ENCODE measurements at places on chromosomes 6 and 20.

- DNase-seq = no peak
Measured at GRCh38 chr20:63508072-63508768, 9.3 kb upstream of the EEF1A2 start.

- peak; percentile 40 for DNase-seq
Measured at GRCh38 chr6:37170273-37171200, 585 bp downstream of the PIM1 start.

DNA sequence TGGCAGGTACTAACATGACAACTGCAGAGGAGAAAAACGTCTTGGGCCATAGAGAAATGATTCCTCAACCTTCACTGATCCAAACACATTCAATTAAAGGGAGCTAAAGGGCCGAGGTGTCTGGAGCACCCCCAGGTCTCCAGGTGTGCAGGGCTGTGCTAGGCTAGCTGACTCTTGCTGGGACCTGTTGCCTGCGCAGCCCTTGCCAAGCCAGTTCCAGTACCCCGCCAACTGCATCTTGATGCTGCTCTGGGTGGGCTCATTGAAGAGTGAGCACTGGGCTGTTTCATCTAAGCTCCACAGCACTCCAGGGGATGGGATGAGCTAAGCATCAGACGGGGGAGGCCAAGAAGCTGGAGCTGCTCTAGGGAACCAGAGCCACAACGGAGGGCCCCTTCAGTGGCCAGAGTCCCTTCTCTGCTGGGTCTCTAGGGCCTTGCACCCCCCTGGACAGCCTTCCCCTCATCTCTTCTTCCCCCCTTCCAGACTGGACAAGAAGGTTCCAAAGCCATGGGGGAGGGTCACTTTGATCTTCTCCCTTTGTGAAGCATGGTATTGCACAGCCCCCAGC, 15.9 kb downstream of the LEMD2 start:
- no peak for DNase-seq

- DNase-seq = no peak
Measured at GRCh38 chr6:146028252-146028795, 538 bp upstream of the GRM1 start.

DNA sequence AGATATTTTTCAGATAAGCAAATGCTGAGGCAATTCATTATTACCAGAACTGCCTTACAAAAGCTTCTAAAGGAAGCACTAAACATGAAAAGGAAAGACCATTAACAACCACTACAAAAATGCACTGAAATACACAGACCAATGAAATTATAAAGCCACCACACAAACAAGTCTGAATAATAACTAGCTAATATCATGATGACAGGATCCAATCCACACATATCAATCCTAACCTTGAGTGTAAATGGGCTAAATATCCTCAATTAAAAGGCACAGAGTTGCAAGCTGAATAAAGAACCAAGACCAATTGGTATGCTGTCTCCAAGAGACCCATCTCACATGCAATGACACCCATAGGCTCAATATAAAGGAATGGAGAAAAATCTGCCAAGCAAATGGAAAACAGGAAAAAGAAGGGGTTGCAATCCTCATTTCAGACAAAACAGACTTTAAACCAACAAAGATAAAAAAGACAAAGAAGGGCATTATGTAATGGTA, 58.0 kb upstream of the PHIP start:
- no peak for DNase-seq

GRCh38 chr6:106973836-106974335, 643 bp downstream of the CD24 start:
- DNase-seq = no peak

DNA sequence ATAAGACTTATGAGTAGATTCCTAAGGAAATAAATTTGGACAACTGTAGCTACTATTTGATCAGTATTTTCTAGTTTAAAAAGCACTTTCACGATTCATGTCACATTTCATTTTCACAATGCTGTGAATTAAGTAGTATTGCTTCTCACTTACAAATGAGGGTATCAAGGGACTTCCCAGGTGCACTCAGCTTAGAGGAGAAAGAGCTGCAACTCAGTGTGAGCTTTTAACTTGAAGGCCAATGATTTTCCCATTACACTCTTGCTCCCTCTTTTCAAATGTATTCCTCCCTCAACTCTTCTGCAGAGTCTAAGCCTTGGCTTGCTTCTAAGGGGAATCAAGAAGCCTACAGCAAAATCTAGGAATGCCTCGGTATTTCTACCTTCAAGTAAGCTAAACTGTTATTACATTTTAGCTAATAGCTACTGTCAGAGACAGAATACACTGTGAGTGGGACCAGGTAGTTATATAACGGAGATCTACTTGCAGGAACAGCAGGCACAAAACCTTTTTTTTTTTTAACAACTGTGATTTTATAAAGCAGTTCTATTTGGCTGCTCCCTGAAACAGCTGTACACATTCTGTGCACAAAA, 339.0 kb downstream of the SYNE1 start:
- DNase-seq = no peak

- DNase-seq = no peak
Measured at GRCh38 chr6:111609028-111609820, 3.5 kb upstream of the TRAF3IP2 start.

- DNase-seq = no peak
Measured at GRCh38 chr6:61868507-61869080, 417.4 kb downstream of the KHDRBS2 start.

DNA sequence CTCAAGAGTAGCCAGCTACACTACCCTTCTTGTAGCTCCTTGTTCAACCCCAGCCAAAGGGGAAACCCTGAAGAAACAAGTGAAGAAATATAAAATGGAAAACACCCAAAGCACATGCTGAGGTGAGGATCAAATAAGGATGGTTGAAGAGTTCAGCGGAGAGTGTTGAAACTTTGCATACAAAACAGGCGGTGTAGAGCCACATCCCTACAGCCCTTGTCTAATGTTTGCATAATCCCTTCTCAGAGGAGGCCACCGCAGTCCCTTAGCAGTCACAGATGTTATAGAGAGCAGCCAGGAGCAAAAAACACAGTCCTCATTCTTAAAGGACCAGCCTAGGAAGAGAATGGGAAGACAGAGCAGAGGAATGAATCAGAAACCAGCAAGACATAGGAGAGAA, 350.7 kb upstream of the SASH1 start:
- no peak for DNase-seq

- no peak for DNase-seq
Measured at GRCh38 chr20:61588411-61589385, 336.6 kb downstream of the CDH4 start.

- no peak for DNase-seq
Measured at GRCh38 chr6:39430446-39430845, 107.9 kb upstream of the KCNK16 start.

DNA sequence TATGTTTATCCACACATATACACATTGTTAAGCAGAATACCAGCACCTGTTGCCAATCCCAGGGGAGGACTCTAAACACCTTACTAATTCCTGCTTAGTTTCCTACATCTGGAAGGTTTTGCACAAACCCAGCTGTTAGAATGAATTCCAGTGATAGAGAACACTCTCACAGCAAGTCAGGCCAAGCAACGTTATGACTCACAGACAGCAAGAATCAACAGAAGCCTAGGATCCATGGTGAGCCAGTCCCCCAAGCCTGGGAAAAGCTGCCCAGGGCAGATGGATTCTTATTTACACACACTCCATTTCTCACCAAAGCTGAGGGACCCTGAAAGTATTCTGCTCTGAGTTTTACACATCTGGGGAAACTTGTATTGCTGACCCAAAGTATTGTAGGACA, 291.7 kb downstream of the SLC35F1 start:
- no peak for DNase-seq

GRCh38 chr6:133268621-133269020, 27.5 kb downstream of the EYA4 start:
- DNase-seq = no peak

DNA sequence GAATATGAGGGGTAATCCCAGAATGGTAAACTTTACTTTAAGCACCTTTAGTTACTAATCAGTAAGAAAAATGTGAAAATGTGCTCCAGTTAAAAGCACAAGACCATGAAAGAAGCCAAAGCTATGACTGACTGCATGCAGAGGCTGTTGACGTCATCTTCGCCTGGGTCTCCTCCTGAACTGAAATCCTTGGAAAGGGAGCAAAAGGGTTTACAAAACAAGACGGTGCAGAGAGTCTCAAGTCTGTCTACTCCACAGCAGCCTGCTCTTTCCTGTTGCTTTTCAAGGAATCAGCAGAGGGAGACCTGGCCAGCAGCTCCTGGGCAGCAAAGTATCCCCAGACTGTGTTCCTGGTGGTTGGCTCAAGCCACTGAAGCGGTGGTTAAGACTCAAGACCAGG, 10.2 kb downstream of the FKBP1A start:
- DNase-seq = no peak

GRCh38 chr20:6421321-6422248, 298.8 kb upstream of the FERMT1 start:
- no peak for DNase-seq

GRCh38 chr6:34589140-34589539, 33.0 kb upstream of the SPDEF start:
- no peak for DNase-seq

DNA sequence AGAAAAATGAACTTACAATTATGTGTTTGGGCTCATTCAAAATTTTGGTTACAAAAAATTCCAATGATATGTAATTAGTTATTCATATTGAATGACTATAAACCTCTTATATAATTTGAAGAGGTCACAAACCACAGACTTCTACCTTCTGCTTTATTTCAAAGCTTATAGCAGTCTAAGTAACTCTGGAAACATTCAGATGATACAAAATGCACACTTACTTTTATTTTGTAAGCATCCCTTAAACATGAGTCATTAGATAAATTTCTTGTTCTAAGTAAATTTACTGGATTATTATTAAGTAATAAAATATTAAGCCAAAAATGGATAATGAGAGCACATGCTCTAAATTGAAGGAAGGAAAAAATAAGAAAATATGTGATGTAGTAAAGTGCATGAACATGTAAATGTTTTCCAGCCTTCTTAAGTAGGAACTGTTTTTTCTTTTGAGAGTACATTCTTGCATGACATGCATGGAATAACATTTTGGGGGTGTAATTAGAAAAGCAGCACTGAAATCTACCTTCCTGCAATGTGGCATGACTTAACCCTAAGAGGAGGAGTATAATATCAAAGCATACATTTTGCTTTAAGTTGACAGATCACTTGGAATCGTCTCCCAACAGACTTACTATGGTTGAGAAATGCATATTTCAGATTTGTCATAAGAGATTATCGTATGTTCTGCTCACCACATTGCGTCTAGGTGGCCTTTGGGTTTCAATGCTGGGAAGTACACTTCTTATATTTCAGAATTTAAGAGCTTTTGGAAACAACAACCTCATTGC, 372.7 kb upstream of the HSF2 start:
- DNase-seq = no peak

GRCh38 chr6:137756788-137757187, 110.3 kb upstream of the TNFAIP3 start:
- no peak for DNase-seq

DNA sequence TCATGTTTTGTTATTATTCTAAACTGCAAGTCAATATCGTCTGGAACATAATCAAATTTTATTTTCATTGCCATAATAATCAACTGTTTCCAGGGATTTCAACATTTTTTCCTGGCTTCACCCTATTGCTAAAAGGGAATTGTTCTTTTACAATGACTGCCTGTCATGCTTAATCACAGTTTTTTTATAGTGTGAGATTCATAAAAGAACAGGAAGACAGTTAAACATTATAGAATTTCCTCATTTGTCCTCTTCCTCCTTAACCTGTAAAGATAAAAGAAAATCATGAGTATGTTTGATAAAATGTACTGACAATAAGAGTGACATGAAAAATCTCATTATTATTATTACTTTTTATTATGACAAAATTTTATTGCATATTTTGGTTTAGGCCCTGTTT, 73.3 kb upstream of the CENPW start:
- no peak for DNase-seq

DNA sequence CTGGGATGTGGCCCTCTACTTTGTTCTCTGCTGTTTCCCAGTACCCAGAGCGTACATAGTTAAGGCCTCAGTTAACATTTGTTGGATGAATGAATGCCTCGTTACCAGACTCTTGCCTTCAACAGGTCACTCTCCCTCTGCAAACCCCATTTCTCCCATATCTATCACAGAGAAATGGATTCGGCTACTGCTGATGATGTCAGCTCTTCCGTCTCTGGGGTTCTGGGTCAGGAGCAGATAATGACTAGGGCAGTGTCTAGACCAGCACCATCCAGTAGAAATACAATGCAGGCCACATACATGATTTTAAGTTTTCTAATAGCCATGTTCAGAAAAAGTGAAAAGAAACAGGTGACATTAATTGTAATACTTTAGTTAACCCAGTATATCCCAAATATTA, 47.9 kb downstream of the TOX2 start:
- no peak for DNase-seq

GRCh38 chr6:157602521-157603295, 220.3 kb upstream of the SNX9 start:
- DNase-seq = no peak

GRCh38 chr20:25252686-25253421, 5.0 kb downstream of the PYGB start:
- no peak for DNase-seq

GRCh38 chr20:45924391-45925261, 9.9 kb upstream of the PCIF1 start:
- no peak for DNase-seq
